ENCODE measurements at places on chromosomes 4 and X.

GRCh38 chr4:48195374-48195773 is 61.3 kb upstream of the TXK start:
- DNase-seq, result peak; percentile 59

DNA sequence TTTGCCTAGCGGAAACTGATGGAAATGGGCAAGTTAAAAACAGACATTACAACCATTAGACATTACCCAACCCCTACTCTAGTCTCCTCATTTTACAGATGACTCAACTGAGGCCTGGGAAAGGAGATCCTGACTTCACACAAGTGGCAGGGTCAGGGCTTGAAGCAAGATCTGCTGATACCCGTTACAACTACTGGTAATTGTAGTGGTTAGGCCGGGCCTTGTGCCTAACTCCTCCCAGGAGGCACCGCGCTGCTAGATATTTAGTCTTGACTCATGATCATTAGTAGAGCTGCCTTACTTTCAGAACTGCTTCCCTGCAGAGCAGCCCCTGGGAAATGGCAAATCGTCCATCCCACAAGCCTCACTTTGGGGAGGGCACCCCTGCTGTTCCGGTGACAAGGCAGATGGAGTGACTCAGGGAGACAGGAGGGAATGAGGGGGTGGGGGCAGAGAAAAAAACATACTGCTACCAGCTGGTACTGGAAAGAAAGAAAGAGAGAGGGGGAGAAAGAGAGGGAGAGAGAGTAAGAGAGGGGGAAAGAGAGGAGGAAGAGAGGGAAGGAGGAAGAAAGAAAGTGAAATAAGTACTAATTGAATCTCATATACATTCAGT is 12.2 kb downstream of the ARHGEF6 start:
- DNase-seq, result peak; percentile 91

- no peak for DNase-seq
Measured at GRCh38 chr4:88940506-88940905, 116.5 kb downstream of the FAM13A start.

- no peak for DNase-seq
Measured at GRCh38 chrX:129718676-129719075, 20.1 kb upstream of the XPNPEP2 start.

DNA sequence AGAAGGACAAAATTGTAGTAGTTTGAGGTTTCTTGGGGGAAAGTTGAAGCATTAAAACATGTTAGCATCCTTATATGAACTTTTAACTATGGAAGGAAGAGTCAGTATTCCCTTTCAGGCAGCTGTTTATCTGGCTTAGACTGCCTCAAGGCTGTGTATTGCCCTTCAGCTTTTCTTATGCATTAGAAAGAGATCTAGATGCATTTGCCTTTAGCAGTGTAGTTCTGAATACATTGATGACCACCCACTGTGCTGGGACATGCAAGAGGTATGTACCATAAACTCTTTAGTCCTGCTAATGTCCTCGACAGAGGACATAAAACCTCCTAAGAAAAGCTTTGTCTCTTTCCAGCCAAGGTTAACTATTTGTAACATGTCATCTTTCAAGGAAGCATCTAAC is 2.9 kb downstream of the FAM200B start:
- no peak for DNase-seq

DNA sequence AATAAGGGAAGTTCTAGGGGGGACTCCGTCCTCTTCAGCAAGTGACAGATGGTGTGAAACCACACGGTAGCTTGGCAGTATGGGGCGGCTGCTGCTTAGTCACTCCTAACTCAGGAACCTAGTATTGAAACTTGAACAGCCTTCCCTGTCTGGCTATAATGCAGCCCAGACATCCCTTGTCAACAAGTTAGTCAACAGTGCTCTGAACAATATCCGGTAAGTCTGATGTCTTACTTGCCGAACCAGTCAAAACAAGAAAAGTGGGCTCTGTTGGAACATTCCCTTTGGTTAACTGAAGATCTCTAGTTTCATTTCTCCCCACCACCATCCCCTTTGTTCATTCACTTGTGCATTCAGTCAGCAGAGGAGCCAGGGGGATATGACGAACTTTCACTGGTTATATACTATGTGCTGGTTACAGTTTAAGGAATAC is 18.7 kb upstream of the CXCL13 start:
- DNase-seq, result peak; percentile 81

- DNase-seq, result no peak
Measured at GRCh38 chr4:187598196-187598595, 397.4 kb upstream of the ZFP42 start.

DNA sequence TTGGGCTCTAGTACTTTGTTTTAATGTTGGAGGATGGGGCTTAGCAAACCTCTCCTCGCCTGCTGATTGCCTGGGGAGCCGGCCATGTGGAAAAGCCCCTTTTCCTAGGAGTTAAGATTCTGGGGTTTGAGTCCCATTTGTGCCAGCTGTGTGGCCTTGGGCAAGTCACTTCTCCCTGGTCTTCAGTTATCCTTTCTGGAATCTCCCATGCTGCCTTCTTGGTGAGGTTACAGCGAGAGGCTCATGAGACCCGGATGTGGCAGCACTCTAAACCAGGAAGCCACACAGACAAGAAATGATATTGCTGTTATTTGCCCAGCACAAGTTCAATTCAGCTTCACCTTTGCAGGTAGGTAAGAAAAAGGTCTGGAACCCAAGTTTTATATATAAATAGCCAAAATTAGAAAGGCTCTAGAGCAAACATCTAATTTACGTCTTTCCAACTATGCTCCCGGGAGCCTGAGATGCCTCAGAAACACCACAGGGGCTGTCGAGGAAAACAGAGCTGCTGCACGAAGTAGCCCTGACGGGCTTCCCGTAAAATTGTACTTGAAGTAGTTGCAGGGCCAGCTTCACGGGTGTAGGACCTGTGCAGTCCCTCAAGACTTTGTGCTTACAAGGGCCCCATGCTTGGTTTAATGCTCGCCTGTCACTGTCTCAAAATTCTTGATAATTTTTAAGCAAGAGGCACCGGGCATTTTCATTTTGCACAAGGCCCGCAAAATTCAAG is 8.3 kb upstream of the SASH3 start:
- peak; percentile 45 for DNase-seq

DNA sequence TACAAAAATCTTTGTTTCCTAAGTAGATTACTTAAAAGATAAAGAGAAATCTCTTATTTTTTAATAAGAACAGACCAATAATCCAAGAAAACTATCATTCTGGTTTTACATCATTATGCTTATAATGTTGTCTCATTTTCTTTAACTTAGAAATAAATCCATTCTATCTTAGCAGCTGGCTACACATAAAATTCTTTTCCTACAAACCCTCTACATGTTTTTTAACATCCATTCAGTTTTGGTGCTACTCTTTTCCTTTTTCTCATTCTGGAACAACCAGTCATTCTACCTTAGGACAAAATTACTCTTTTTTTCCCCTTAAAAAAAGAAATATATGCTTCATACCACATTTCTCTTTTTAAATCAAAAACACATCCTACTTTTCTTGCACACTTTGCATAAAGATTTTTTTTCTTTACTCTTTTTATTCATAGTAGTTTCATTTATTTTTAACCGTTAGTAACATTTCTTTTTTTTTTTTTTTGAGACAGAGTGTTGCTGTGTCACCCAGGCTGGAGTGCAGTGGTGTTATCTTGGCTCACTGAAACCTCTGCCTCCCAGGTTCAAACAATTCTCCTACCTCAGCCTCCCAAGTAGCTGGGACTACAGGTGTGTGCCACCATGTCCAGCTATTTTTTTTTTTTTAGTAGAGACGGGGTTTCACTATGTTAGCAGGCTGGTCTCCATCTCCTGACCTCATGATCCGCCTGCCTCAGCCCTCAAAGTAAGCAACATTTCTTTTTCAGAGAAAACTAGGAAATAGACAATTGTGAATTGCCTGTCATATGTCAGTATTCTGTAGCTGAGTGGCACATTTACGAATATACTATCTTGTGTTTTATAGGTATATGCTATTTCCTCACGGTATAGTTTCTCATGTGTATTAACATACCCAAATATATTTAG is 562.8 kb downstream of the ADGRL3 start:
- DNase-seq, result no peak

DNA sequence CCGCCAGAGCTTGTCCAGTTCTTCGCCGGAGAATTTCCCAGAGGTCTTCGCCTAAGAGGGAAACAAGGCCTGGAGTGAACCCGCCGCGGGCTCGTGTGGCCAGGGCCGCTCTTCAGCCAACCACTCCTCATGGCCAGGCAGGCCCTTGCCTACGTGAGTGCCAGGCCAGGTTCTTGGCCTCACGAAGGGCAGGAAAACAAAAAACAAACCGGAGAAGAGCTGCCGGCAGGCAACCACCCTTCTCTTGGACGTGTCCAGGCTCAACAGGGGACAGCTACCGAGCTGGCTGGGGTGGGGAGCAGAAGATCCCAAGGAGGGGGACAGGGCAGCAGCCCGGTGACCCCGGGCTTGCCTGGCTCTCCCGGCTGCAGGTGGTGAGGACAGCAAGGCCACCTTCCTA is 13.3 kb downstream of the LRPAP1 start:
- no peak for DNase-seq

- no peak for DNase-seq
Measured at GRCh38 chr4:29734343-29735213, 985.6 kb upstream of the PCDH7 start.

GRCh38 chrX:111892375-111892774 is 16.4 kb downstream of the TRPC5OS start:
- DNase-seq, result no peak

GRCh38 chr4:109560687-109561461 is 828 bp downstream of the MCUB start:
- DNase-seq, result peak; percentile 71

DNA sequence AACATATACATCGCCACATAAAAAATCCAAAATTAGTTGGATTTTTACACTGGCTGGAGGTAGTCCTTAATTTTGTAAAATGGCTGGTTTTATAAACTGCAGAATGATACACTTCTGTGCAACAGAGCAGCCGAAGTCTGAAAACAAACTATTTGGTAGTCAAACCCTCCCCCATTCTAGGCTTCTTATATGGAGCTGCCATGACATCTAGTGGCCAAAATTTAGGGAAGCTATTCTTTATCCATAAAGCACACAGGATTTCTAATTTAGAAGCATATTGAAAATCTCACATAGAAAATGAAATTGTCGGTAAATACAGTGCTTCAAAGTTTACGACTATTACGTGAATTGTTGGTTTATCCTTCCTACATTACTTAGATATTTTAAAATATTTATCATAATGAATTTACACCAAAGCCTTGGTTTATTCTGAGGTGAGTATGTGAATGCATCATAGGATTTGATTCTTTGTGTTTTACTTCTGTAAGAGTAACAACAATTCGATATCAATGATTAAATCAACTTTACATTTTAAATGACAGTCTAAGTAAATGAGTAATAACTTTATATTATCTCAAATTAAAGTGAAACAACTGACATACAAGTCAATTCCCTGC is 113.4 kb upstream of the FAM241A start:
- peak; percentile 86 for DNase-seq

DNA sequence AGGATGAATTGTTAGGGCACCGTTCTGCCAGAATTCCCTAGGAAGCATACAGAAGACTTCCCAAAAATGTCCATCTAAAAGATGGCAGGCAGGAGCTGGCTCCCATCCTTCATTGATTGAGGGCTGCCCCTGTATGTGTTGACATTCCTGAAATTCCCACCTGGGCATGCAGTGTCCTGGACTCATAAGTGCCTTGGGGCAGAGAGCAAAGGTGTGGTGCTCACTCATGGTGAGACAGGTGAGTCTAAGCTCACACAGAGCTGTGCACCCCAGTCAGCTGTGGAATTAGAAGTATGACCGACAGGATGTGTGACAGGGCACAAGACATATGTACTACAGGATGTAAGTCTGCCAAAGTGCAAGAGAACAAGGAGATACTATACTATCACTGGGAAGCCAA is 271.9 kb downstream of the MID1IP1 start:
- no peak for DNase-seq

- DNase-seq, result no peak
Measured at GRCh38 chr4:147778942-147779341, 47.1 kb downstream of the ARHGAP10 start.

GRCh38 chr4:15158406-15159091 is 156.3 kb downstream of the CPEB2 start:
- DNase-seq, result no peak

DNA sequence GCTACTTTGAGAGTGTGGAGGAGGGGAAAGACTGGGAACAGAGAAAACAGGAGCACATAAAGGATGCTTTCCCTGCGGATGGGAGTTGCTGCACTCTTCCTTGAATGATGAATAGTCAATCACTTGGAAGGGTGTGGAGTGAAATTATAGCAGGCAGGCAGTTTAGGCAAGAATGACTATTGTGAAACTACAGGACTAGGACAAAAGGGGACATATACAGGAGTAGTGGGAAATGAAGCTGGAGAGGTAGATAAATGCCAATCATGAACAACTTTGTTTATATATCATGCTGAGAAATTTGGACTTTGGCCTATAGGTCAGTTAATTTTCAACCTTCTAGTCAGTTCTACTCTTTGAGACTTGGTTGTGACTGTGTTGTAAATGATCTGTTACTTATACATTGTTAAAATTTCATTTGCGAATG is 76.9 kb downstream of the PAQR3 start:
- DNase-seq, result no peak

- no peak for DNase-seq
Measured at GRCh38 chr4:122873821-122874593, 47.4 kb downstream of the FGF2 start.

- DNase-seq, result peak; percentile 65
Measured at GRCh38 chrX:54808109-54808604, 612 bp downstream of the MAGED2 start.

All from hematopoietic multipotent progenitor cell treated with erythropoietin and hydrocortisone succinate and interleukin-3 and kit ligand, for 4 days (in vitro differentiated cells).